ENCODE measurements at places on chromosomes 1 and 21. TPM values are rescaled to one million over a fixed set of nuclear protein-coding genes. Genes with fewer than 3 reads are reported as not detected.

The CSDE1 gene
- total RNA-seq: 138 TPM

The KRTAP13-2 gene
- not detected for total RNA-seq

The BCL2L15 gene
- 0.86 TPM for total RNA-seq

The LCE1C gene
- total RNA-seq: not detected

The RORC gene
- total RNA-seq: not detected

Data from A549 treated with ZK216348 at 1 μM for 4 hours (cell line).